ENCODE measurements at places on chromosomes 13 and 19. TPM values are rescaled to one million over a fixed set of nuclear protein-coding genes. Genes with fewer than 3 reads are reported as not detected.

GAPDHS gene
- not detected for total RNA-seq

GRCh38 chr19:45471111-45471930 lies 3.5 kb downstream of the FOSB start:
- DNase-seq: no peak

- no peak for DNase-seq
Measured at GRCh38 chr13:39266426-39266825, 228.2 kb downstream of the NHLRC3 start.

DNA sequence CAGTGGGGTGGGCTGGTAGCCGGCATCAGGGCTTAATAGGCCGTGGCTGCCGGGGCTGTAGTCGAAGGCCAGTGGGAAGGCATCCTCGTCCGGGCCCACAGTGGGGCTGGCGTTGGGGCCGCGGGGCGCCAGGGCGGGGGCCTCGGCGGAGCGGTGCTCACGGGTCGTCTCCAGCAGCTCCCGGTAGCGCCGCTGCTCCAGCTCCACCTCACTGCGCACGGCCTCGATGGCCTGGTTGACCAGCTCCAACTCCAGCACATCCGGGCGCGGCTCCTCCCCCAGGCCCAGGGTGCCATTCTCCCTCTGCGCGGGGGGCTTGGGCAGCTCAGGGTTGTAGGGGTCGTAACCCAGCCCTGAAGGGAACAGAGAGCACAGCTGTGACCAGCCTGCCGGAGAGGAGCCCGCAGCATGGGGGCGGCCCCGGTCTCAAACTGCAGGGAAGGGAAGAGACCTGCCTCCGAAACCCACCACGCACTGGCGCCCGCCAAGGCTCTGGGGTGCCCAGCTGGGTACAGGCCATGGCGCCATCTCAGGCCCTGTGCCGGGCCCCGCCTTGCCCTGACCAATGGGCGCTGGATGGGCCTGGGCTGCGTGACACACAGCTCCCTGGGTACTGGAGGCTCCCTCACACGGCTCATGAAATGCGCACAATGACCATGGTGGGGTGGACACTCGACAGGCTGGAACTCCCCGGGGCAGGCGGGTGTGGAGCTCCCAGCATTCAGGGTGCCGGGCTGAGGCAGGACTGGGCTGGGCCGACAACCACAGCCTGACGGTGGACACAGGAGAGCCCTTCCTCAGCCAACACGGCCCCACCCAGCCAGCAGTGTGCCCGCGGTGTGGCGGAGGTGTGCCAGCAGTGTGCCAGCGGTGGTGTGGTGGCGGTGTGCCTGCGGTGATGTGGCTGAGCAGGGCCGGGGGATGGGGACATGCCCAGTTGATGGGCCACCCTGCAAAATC lies 16.5 kb upstream of the ATP8B3 start:
- no peak for DNase-seq

ZNF573 gene
- total RNA-seq: 13.2 TPM

All from G401 (cell line).